ENCODE measurements at places on chromosomes 1 and 21.

GRCh38 chr1:18121072-18121820 is 13.6 kb downstream of the IGSF21 start:
- no peak overlapping the region for H3K27ac ChIP-seq
- H3K4me3 ChIP-seq: no peak overlapping the region
- no peaks in the 10 kb centered on the region for H3K4me1 ChIP-seq
- no peaks in the 10 kb centered on the region for H3K27me3 ChIP-seq
- no peak for DNase-seq
- no peaks in the 10 kb centered on the region for H3K36me3 ChIP-seq

DNA sequence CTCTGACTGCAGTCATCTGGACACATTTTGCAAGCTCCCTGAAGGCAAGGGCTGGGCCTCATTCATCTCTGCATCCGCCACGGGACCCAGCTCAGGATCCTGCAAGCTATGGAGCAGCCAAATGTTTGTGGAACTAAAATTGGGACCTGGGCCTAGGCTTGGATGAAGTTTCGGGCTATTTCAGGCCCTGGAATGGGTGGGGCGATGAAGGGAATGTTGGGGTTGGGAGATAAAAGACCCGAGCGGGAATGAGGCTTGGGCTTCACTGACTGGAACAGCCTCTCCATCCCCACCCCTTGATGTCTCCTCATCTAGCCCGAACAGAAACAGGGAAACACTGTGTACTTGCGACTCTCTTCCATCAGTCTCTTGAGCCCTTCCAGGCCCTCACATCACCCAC is 7.3 kb upstream of the AHCYL1 start:
- H3K27ac ChIP-seq: no peak overlapping the region
- no peaks in the 10 kb centered on the region for H3K36me3 ChIP-seq
- no peak for DNase-seq
- H3K4me3 ChIP-seq: no peak overlapping the region

GRCh38 chr1:156705321-156705917 is at the start of gene CRABP2:
CRABP2 (minus strand) TSS chr1:156705583; CDS start chr1:156705446, 137 bp downstream.
- peak within 1 kb of the TSS; percentile 69 for H3K27ac ChIP-seq
- no peak for DNase-seq
- no peaks in the 10 kb centered on the region for H3K27me3 ChIP-seq
- no peaks in the 10 kb centered on the region for H3K36me3 ChIP-seq

- no peak for DNase-seq
- H3K4me1 ChIP-seq: peaks cover 3% of the 10 kb centered on the region
- no peak overlapping the region for H3K4me3 ChIP-seq
Observed at GRCh38 chr1:21874778-21875547, 62.1 kb downstream of the HSPG2 start.

- H3K4me1 ChIP-seq: no peaks in the 10 kb centered on the region
- H3K36me3 ChIP-seq: no peaks in the 10 kb centered on the region
- no peaks in the 10 kb centered on the region for H3K27me3 ChIP-seq
- H3K27ac ChIP-seq: no peak overlapping the region
- H3K4me3 ChIP-seq: no peak overlapping the region
Observed at GRCh38 chr1:172824209-172824608, 165.3 kb downstream of the FASLG start.

GRCh38 chr1:184632415-184633175 is 122.1 kb downstream of the EDEM3 start:
- H3K4me1 ChIP-seq: peaks cover 5% of the 10 kb centered on the region
- no peaks in the 10 kb centered on the region for H3K36me3 ChIP-seq
- no peak overlapping the region for H3K4me3 ChIP-seq
- H3K27ac ChIP-seq: no peak overlapping the region

GRCh38 chr1:54417123-54417522 is 10.9 kb upstream of the SSBP3 start:
- no peaks in the 10 kb centered on the region for H3K4me1 ChIP-seq
- no peak overlapping the region for H3K27ac ChIP-seq
- no peaks in the 10 kb centered on the region for H3K36me3 ChIP-seq
- no peak overlapping the region for H3K4me3 ChIP-seq
- H3K27me3 ChIP-seq: no peaks in the 10 kb centered on the region
- no peak for DNase-seq

All from ovary (tissue), 10 donors.